ENCODE measurements at places on chromosomes 2 and 18.

DNA sequence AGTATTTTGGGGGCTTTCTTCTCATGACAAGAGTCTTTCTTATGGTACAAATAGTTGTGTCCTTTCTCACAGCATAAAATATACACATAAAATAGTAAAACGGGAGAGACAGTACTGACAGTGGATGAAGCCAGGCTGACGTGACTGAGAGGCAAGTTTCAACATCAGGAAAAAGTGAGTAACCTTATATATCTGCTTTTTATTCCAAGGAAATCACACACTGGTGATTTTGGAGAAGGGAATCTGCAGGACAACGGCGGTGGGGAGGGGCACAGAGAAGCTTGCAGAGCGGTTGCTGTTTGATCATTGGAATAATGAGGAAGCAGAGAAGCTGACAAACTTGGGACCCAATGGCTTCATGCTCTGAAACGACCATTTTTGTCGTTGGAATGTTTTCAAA is 130.6 kb upstream of the ZNF236 start:
- DNase-seq = no peak

- DNase-seq = no peak
These were observed 21.5 kb downstream of the SFT2D3 start for GRCh38 chr2:127722807-127723206.

- no peak for DNase-seq
These were observed 5.2 kb downstream of the EML6 start for GRCh38 chr2:54728669-54729120.

- DNase-seq = no peak
These were observed 81.3 kb downstream of the STRADB start for GRCh38 chr2:201532686-201533304.

DNA sequence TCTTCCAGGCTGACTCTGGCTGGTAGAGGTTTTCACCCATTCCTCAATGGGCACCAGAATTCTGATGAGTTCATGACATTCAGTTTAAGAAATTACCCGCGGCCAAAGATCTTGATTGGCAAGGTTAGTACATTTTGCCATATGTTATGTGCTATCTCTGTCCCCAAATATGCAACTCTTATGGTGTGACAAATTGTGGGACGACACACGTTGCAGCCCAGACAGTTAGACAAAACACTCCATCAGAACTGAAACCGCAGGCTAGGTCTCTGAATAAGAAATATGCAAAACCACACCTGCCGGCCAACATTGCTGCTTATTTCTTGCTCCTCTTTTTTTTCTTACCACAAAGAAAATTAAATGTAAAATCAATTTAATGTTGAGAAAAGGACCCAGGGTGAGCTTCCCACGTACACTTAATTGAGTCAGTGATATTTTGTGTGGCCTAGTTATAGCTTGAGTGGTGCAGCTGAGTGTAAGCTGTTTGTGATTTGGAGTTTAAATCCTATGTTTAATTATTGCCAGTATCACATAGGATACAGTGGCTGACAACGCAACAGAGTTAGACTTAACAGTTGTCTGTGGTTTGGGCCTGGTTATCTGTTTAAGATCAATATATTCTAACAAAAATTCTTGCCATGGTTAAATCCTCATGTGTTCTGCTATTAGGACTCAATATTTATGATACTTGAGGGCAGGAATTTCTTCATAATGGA is 35.7 kb upstream of the LTBP1 start:
- DNase-seq = no peak

GRCh38 chr18:5456577-5457461 is 87.0 kb downstream of the EPB41L3 start:
- DNase-seq = no peak

All from NCI-H187 (cell line).